ENCODE measurements at places on chromosomes 1 and 21.

DNA sequence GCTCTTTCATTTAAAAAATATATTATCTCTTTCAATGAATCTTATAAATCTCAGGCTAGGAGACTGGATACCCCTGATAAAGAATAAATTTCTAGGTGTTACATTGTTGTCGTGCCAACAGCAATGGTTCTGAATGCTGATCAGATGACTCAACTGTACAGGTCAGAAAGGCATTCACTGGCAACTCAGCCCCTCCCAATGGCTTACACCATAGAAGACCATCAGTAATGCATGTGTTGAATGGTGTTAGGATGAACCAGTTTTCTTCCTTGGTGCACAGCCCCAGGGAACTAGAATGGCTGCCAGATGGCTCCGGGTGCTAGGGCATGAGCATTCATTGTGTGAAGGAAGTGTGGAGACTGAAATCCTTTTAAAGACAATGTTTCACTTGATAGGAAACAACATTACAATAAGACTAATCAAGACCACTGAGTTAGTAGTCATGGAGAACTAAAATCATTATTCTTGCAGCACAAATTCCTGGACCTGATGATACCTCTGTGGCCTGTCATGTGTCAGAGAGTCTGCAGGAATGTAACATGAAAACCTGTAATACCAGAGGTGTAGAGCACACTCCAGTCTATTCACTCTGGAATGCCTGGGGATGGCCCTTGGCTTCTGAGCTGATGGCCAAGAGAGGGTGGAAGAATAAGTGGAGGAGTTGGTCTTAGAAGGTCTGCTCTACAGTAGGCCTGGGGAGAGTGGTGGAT lies 187.7 kb upstream of the LMO4 start:
- no peak for DNase-seq

DNA sequence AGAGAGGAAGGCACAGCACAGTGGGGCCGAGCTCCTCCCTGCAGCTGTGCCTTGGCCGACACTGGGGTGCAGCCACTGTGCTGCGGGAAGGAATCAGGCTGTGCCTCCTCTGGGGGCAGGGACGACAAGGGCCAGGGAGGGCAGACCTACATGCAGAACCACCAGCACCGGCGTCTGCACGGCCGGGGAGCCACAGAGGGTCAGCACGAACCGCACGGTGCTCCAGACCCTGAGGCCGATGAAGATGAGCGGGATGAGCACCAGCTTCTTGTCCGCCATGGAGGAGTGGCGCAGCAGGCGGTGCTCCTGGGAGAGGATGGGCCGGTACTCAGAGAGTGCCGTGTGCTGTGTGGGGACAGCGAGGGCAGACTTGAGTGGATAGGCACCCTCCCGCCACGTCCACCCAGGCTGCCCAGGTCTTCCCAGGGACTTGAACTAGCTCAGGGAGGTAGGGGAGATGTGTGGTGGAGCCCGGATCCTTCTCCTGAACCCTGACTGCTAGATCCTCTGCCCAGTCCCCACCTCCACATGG lies 23.5 kb downstream of the GPR157 start:
- DNase-seq = no peak

- DNase-seq = no peak
These were observed 49.0 kb upstream of the TSPAN2 start for GRCh38 chr1:115138271-115138670.

DNA sequence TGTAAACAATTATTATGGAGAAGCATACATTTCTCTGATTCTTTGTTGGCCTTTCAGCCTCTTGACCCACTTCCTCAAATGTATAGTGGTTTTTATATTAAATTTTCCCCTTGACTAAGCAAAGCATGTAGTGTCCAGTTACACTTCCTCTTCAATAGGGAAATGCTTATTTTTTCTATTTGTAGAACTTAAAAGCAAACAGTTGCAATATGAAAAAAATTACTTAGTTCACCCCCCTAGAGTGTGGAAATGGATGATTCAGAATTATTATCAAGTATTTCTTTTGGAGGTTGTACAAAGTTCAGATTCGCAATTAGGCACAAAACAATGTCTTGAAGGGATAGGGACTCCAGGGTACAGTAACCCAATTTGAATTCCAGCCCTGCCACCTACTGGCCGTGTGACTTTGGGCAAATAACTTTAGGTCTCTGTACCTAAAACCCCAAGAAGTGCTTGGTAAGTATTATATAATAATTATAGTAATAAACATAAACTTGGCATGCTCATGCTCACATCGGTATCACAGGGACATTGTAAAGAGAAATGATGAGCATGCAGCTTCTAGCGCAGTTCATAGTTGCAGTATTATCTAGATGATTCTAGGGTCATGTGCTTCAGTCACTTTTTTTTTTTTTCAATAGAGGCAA lies 28.6 kb upstream of the IFNGR2 start:
- no peak for DNase-seq

DNA sequence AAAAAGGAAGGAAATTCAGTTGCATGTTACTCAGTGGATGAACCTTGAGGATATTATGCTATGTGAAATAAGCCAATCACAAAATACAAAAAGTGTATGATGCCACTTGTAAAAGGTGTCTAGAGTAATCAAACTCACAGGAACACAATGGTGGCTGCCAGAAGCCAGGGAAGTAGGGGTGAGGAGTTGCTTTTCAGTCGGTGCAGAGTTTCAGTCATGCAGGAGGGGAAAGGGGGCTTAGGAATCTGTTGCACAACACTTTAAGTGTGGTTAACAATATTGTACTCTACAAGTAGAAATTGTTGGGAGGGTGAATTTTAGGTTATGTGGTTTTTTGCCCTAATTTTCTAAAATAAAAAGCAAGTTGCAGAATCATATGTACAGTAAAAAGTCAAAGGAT lies 184.2 kb upstream of the RAB4A start:
- DNase-seq = no peak

Measured in activated T-cell treated with anti-CD3 and anti-CD28 coated beads, Interleukin-2, amount 50 U/mL, for 24 hours (primary cell).